ENCODE measurements at places on chromosomes 2 and 18.

DNA sequence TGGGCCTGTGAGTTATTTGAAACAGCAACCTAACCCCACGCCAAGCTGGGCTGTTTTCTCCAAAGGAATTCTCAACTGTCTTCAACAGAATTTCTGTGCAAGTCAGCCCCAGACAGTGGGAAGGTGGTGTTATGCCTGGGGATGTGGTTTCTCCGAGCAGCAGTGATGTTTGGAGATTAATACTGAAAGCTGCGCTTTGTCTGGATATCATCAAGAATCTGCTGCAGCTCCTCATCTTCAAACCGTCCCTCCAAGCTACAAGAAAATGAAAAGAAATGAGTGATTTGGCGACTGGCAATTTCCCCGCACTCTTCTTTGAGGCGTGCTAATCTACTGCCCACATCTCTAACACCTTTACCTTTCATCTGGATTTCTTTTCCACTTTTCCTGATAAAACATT is 10.0 kb downstream of the POLR2D start:
- no peak for DNase-seq

- DNase-seq, result no peak
Observed at GRCh38 chr2:96120991-96121390, 4.6 kb upstream of the ADRA2B start.

DNA sequence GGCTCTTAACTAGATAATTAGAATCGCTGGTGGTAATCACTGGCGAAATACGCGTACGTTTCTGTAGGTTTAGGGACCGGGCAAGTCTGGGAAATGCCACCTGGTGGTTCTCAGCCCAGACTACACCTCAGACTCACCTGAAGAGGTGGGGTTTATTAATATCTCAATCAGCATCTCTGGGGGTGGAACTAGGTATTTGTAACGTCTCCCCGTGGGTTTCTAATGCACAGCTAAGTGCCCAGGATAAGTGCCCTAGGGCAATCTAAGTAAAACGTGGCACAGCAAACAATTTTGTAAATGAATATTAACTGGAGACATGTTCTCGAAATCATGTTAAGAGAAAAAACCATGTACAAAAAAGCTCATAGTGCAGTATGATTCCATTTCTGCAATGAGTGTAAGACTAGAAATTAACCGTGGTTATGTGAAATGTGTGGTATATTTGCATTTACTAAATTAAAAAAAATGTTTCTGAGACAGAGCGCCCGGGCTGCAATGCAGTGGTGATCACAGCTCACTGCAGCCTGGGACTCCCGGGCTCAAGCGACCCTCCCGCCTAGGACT is 760 bp upstream of the CNOT11 start:
- DNase-seq, result peak; percentile 49

GRCh38 chr2:65985986-65986385 is 448.9 kb upstream of the MEIS1 start:
- DNase-seq, result no peak

DNA sequence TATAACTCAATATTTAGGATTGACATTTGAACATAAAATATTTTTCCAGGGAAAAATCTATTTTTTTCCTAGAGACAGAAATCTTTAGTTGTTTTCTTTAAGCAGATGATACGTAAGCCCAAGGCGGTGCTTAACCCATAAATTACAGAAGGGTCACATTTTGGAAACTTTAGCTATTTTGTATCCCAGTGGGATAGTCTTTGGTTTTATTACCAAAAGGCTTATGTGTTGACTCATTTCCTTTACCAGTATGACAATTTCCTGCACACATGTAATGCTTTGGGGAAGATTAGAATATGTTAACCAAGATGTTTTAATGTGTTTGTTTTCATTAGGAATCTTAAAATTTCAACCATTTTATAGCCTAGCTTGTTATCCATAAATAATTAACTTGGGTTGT is 24.8 kb downstream of the DYNC1I2 start:
- no peak for DNase-seq

DNA sequence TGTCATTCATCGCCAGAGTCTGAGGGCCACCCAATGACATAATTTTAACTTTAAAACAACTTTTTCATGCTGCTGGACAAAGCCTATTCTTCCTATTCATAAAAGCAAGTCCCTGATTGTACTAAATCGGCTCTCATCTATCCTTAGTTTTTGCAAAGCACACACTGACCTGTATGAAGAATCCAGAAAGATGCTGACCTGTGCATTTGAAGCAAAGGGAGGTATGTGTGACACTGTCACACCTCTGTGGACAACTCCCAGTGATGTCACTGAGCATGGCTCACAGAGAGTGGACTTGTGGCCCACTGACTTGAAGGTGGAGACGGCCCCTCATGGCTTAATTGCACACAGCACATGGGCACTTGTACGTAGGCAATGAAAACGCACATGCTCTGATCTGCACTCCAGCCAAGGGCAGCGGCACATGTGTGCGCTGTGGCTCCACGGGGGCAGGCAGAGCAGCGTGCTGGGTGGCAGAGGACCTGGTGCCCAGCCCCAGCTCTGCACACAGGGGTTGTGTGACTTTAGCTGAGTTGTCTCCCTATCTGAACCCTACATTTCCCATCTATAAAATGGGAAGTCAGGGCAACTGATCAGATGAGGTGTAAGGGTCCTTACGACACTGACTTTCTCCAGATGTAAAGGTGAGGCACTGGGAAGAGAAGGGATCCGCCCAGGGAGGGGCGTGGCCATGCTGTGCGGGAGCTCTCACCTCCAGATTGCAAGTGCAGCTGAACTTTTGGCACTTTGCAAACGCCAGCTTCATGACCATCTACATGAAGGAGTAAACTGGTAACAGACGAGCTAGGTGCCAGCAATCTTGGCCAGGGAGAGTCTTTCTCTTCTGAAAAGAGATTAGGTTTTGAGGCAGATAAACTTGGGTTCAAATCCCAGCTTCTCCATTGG is 14.3 kb upstream of the ODC1 start:
- no peak for DNase-seq

DNA sequence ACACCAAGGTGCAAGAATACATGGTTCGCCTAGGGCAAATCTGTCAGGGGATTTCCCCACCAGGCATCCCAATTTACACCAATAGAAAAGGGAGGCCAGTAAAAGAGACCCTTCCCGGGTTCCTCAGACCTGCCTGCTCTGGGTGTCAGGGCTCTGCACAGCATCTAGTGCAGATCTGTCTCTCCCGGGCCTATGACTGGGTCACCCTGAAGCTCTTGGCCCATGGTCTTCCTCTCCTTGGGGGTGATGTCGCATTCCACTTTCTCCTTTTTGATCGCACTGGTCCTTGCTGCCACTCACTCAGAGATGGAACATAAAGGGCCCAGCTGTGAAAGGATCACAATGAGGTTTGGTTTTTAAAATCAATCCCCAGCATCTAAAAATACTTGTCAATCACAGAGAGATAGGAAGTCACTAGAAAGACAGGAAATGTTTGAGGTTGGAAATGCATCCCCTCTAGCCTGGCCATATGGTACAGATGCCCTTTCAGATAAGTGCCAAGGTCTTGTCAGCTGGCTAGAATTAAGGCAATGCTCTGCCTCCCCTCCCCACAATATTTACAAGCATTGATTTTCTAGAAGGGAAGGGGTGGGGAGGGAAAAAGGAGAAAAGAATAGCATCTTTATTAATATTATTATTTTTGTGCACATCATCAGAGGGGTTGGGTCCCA is 34.9 kb upstream of the AFTPH start:
- DNase-seq, result no peak

DNA sequence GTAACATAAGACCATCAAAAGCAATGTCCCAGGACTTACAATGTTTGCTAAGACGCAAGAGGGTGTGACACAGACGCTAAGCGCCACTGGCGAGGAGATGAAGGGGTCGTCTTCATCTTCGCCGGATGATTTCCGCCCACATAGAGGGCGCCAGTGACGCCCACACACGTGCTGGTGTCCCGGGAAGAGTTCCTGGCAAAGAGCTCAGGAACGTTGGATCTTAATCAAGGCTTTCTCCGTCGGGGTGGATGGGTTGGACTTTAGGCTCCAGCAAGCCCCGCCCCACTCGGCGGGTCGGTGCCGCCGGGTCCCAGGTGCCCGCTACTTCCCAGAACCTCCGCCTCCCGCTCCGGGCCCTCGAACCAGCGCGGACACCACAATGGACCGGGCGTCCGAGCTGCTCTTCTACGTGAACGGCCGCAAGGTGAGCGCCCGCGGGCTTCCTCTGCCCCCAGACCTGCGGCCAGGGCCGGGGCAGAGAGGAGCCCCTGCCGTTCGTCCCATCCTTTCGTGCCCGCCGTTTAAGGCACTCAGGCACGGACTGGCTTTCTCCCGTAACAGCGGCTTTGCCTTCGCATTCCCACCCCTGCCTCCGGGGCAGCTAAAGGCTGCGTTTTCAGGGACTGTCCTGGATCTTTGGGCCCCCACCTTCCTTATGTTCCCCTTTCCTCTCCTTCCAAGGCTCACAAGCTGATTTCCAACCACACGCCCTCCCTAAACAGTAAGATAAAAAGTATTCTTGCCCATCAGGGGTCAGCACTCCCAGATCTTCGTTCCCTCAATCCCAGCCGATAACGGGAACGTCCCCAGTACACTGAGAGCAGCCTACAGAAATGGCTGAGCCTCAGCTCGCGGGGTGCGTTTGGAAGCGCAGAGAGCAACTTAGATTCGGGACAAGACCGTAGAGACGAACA is at the start of gene AOX1:
TSS of gene AOX1 (plus strand) at position 285 of the 914 bp plus-strand sequence. CDS start at position 380, 95 bp downstream.
- DNase-seq, result no peak

- DNase-seq, result no peak
Observed at GRCh38 chr2:32166115-32166574, 481 bp downstream of the SLC30A6 start.

GRCh38 chr18:74486119-74486849 is 9.9 kb upstream of the CNDP2 start:
- no peak for DNase-seq

GRCh38 chr2:116211719-116212118 is 1602.8 kb upstream of the DDX18 start:
- DNase-seq, result no peak

DNA sequence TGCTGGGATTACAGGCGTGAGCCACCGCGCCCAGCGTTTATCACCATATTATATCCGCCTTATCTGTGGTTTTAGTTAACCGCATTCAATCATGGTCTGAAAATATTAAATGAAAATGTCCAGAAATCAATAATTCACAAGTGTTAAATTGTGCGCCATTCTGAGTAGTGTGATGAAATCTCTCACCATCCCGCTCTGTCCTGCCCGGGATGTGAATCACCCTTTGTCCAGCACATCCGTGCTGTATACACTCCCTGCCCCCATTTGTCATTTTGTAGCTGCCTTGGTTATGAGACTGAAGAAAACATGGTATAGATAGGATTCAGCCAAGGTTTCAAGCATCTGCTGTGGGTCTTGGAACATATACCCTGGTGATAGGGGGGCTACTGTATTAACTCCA is 70.7 kb downstream of the TIMM21 start:
- no peak for DNase-seq

DNA sequence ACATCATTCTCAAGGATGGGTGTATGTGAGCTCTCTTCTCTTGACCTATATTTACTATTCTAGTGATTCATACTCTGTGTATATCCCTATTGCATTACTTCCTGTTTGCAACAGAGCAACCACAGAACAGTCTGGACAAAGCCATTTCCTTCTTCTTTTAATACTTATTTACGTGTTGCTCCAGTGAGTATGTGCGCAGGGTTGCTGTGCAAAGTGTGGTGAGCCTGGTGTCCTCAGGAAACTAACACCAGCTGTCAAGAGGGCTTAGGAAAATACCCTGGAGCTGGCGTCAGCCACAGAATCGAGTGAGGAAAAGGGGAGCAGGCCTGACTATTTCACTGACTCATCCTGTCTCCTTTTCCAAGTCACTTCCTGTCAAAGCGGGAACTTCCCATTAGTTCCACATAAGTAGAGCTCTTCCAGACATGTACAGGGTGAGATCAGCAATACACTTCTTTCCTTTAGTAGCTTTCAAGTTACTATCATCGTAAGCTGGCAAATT is 214.1 kb upstream of the COPS8 start:
- no peak for DNase-seq

DNA sequence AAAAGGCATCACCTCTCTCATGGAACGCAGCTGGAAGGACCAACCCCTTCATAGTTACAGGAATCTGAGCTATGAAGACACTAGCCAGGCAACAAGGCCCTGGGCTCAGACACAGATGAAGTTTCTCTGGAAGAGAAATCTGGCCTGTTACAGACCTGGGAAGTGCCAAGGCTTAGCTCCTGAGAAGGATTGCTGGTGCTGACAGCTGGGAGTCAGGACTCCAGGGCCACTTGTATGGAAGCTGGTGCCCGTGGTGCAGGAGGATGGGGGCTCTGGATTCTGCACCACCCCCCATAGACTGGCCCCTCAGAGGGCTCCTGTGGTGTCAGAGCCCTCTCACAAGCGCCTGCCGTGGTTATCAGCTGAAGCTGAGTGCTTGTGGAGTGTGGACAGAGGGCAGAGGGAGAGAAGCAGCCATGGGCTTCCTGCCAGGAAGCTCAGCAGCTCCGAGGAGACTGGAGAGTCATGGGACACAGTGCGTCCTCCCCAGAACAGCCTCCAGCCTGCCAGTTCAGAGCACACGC is 87.3 kb upstream of the LCLAT1 start:
- no peak for DNase-seq

DNA sequence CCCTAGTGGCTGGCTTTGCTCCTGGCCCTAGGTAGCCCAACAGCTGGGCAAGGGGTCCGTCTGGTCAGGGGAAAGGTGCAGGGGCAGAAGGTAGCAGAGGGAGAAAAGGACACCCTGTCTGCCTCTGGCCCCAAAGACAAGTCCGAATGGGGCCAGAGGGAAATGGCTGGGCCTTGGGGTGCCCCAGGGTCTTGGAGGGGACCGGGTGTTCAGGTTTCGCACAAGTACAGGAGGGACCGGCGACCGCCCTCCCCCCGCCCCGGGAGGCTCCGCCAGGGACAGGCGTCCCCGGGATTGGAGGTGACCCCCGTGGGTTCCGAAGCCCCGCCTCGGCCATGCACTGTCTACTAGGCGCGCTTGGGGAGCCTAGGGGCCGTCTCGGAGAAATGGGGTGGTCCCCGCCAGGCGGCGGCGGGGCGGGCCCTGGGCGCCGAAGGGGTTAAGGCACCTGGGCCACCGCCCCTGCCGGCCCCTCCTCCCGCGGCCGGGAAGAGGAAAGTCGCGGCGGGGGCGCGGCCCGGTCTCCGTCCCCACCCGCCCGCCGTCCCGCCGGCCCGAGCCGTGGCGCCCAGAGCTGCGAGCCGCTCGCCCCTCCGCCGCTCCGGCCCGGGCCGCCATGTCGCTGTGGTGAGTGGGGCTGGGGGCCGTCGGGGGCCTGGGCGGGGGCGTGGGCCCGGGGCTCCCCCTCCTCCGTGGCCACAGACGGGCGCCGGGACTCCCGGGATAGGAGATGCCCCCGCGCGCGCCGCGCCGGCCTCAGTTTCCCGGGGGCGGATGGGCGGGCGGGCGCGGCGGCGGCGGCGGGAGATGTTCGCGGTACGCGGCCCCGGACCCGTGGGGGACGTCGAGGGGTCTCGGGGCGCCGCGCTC is at the start of gene B3GNT7:
TSS of gene B3GNT7 (plus strand) at position 523 of the 870 bp plus-strand sequence. CDS start at position 617, 94 bp downstream.
- DNase-seq, result no peak

- no peak for DNase-seq
Observed at GRCh38 chr18:70956554-70956953, 667.7 kb downstream of the SOCS6 start.

- no peak for DNase-seq
Observed at GRCh38 chr2:167862782-167863181, 384.6 kb downstream of the STK39 start.
